NCI-H2171 (cell line): ENCODE measurements at places on chromosomes 5 and 9.

GRCh38 chr9:98226957-98227356 is 28.5 kb downstream of the TBC1D2 start:
- peak; percentile 21 for DNase-seq

DNA sequence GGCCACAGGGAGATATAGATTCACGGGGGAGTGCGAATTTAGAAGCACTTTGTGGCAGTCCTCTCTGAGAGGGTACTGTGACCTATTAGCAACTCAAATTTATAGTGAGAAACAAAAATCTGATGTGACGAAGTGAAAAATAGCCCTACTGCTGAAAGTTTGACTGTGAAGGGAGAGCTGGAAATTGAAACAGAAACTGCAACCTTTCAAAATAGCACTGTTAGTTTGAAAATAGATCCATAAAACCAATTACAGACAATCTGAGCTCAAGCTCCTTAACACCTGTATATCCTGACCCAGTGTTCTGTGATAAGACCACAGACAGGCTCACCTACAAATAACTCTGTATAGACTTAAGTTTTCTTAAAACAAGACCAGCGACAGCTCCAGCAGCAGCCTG is 420.1 kb downstream of the IRX1 start:
- DNase-seq, result no peak

DNA sequence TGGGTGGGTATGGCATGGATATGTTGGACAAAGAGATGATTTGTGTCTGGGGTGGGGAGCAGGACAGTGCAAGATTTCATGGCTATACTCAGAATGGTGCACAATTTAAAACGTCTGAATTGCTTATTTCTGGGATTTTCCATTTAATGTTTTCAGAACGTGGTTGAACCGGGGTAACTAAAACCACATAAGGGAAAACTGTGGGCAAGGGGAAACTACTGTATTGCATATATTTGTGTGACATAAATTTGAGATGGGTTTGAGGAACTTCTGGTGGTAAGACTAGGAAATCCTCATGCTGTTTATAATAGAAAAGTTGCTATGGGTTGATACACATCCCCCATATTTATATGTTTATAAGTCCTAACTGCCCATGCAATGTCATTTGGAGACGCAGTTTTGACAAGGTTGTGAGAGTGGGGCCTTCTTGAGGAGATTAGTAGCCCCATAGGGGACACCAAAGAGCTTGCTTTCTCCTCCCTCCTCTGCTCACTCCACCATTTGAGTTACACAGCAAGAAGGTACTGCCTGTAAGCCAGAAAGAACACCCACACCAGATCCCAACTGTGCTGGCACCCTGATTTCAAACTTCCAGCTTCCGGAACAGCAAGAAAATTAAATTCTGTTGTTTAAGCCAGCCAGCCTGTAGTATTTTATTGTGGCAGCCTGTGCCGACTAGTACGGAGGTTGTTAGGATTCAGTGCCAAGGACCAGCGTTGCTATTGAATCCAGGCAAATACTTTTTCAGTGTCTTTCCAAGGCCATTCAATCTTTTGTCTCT is 2118.9 kb downstream of the MAT2B start:
- DNase-seq, result no peak

DNA sequence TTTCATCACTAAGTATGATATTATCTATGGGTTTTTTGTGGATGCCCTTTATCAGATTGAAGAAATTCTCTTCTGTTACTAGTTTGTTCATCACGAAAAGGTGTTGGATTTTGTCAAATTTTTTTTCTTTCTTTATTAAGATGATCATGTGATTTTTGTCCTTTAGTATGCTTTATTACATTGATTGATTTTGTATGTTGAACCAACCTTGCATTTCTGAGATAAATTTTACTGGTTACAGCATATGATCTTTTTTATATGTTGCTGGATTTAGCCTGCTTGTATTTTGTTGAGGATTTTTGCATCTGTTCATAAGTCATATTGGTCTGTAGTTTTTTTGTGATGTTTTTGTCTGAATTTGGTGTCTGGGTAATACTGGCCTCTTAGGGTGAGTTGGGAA is 42.8 kb downstream of the RAD23B start:
- no peak for DNase-seq

DNA sequence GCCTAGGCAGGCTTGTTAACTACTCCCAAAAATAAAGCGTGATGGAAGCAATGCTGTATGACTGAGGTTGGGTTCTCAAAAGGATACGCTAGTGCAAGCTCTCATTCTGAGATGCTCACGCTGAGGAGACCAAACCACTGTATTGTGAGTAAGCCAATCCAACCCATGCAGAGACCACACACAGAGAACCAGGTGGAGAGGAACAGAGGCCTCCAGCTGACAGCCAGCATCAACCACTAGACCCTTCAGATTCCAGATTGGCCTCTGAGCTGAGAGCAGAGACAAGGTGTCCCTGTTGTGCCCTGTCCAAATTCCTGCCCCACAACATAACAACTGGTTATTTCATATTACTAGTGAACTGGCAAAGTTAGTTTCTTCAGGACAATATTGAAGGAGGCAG is 4.5 kb downstream of the TSTD2 start:
- DNase-seq, result no peak

- no peak for DNase-seq
These were observed 19.6 kb downstream of the TCERG1 start for GRCh38 chr5:146466521-146467349.

- no peak for DNase-seq
These were observed 60.7 kb upstream of the NIPBL start for GRCh38 chr5:36815871-36816270.
